ENCODE measurements at places on chromosomes 3 and 15. TPM values are rescaled to one million over a fixed set of nuclear protein-coding genes. Genes with fewer than 3 reads are reported as not detected.

GRCh38 chr3:66475386-66476020 lies 25.3 kb downstream of the LRIG1 start:
- peak overlapping the region; percentile 90 for H3K27ac ChIP-seq
- DNase-seq, result no peak
- H3K4me3 ChIP-seq, result no peak overlapping the region

DNA sequence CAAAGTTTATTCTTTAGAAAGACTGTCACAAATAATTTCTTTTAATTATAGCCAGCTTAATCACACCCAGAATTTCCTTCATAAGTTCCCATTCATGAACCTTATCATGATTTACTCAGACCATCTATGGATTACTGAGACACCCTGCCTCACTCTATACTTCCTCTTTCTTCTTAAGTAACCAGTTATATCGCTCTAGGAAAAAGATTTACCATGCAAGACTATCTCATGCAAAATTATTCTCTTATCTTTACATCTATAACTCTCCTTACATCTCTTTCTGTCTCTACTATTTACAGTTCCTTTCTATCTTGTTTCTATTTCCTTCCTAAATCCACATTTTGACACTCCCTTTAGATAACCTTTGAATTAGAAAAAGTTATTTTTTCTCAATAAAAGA lies 316.8 kb downstream of the POLQ start:
- H3K4me3 ChIP-seq, result no peak overlapping the region
- no peak overlapping the region for H3K27ac ChIP-seq
- no peaks in the 10 kb centered on the region for H3K4me1 ChIP-seq
- H3K36me3 ChIP-seq, result no peaks in the 10 kb centered on the region
- H3K27me3 ChIP-seq, result no peaks in the 10 kb centered on the region

DNA sequence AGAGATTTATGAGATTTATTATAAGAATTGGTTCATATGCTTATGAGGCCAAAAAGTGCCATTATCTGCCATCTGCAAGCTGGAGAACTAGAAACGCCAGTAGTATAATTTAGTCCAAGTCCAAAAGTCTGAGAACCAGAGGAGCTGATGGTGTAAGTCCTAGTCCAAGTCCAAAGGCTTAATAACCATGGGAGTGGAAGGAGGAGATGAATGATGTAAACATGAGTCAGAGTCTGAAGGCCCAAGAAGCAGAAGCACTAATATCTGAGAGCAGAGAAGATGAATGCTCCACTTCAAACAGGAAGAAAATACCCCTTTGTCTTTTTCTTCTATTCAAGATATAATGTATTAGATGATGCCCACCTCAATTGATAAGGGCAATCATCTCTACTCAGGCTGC lies 185.7 kb downstream of the CGGBP1 start:
- H3K27ac ChIP-seq, result no peak overlapping the region
- no peaks in the 10 kb centered on the region for H3K27me3 ChIP-seq
- no peak overlapping the region for H3K4me3 ChIP-seq
- no peak for DNase-seq
- no peaks in the 10 kb centered on the region for H3K36me3 ChIP-seq

DNA sequence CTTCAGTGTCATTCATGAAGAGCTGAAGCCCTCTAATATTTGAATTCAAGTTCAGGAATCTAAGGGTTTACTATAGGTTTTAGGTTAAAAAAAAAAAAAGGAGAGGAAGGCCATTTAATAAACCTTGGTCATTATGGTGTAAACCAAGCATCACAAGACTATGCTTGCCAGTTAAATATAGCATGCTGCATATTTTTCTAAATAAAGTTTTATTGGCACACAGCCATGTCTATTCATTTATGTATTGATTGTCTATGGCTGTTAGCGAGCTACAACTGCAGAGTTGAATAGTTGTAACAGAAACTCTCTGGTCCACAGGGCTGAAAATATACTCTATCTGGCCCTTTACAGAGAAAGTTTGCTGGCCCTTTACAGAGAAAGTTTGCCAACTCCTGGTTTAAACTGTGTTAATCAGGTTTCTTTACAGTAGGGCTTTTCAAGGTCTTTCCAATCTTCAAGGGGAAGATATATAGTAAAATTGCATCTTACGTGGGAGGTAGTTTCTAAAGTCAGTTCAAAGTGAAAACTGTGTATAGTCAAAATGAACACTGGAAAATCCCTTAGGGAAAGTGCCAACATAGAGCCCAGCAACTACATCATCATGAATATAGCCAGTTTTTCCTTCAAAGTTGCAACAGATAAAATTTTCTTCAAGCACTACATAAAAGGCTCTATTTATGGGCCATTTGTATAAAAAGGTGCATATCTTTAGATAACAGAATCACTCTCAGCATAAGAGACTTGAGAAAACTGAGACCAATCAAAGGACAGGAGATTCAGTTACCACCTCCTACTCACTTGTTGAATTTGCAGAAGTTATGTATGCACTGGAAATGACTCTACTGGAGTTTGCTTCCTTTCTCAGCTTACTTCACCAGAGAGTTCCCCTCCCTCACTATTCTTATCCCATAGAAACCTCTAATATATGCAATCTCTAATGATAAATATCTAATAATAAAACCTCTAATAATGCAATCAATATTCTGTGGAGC lies 49.7 kb upstream of the FRMD4B start:
- H3K4me1 ChIP-seq, result no peaks in the 10 kb centered on the region
- H3K36me3 ChIP-seq, result no peaks in the 10 kb centered on the region
- no peak for DNase-seq
- no peaks in the 10 kb centered on the region for H3K27me3 ChIP-seq
- no peak overlapping the region for H3K4me3 ChIP-seq
- H3K27ac ChIP-seq, result no peak overlapping the region

GRCh38 chr15:60444289-60444912 lies 34.5 kb downstream of the ICE2 start:
- H3K4me3 ChIP-seq, result no peak overlapping the region
- H3K27ac ChIP-seq, result no peak overlapping the region
- no peaks in the 10 kb centered on the region for H3K4me1 ChIP-seq

DNA sequence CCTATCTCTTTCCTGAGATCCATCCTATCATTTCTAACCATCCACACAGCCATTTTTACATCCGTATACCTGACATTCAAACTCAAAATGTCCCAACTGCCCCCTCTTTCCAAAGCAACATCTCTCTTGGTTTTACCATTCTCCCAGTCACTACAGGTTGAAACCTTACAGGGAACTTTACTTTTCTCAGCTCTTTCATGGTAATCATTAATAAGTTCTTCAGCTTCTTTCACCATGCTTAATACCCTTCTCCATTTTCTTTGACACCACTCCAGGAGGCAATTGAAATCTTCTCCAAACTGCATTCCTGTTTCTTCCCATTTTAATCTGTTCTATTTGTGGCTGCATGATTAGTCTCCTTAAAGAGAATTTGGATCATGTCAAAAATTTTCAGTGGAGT lies 352.5 kb downstream of the GAP43 start:
- no peaks in the 10 kb centered on the region for H3K4me1 ChIP-seq
- H3K4me3 ChIP-seq, result no peak overlapping the region
- no peaks in the 10 kb centered on the region for H3K36me3 ChIP-seq
- no peak for DNase-seq
- no peaks in the 10 kb centered on the region for H3K27me3 ChIP-seq
- no peak overlapping the region for H3K27ac ChIP-seq

DNA sequence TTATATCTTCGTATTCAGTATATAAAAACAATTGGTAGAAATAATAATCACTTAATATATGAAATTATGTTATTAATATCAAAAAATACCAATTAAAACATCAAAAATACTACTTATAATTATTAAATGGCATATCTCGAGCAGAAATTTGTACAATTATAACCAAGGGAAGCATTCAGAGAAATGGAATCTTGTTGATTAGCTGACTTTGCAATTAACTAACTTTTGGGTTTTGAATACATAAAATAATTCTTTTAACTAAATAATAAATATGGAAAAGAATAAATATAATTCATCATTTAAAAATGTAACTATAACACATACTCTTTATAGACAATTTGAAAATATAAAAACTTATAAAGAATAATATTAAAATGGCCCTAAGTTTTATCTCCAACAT lies 160.2 kb upstream of the LRRN1 start:
- H3K4me1 ChIP-seq, result no peaks in the 10 kb centered on the region
- no peak overlapping the region for H3K4me3 ChIP-seq
- H3K36me3 ChIP-seq, result no peaks in the 10 kb centered on the region
- DNase-seq, result no peak
- H3K27ac ChIP-seq, result no peak overlapping the region

DNA sequence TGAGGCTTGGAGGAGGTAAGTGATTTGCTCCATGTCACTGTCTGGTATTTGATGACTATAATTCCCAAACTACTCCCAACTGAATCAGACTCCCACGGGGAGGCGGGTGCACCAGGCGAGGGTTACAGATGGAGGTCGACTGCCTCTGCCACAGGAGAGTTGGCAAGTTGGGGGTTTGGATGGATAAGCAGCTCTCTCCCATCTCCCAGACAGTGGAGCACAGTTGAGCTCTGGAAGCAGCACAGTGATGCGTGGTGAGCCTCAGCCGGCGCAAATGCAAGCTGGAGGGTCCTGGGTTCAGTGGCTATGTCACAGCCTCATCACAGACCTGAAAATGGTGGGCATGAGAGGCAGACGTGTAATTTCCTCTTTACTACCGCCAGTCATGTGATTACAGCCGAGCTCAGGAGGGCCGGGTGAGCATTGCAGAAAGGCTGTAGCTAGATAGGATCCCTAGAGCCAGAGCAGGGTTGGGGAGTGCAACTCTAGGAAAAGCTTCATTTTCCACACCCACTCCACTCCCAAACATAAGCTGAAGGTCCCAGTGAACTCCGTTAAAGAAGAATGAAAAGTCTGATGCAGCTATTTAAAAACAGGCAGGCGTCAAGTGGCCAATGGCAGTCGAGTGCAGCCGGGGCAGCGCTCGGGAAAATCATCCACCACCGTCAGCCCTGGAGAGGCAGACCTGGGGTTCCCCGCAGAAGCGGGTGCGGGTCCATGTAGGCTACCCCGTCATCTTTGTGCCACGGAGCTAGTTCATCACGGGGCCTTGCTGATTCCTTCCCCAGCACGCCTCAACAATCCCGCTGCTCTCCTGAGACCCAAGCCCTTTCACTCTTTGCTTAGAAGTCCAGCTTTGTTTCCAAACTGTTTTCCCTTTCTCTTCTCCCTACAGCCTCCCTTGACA lies 33.3 kb upstream of the VPS8 start:
- H3K27ac ChIP-seq, result no peak overlapping the region
- peaks cover 14% of the 10 kb centered on the region for H3K27me3 ChIP-seq
- H3K4me3 ChIP-seq, result no peak overlapping the region

DNA sequence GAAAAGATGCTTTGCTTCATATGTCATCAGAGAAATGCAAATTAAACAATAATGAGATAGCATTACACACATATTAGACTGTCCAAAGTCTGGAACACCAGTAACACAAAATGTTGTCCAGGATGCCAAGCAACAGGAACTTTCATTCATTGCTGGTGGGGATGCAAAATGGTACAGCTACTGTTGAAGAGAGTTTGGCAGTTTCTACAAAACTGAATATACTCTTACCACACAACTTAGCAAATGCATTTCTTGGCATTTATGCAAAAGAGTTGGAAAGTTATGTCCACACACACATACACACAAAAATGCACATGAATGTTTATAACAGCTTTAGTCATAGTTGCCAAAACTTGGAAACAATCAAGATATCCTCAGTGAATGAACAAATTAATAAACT lies 195.2 kb upstream of the MME start:
- H3K4me1 ChIP-seq, result no peaks in the 10 kb centered on the region
- H3K36me3 ChIP-seq, result no peaks in the 10 kb centered on the region
- no peak overlapping the region for H3K27ac ChIP-seq
- no peak for DNase-seq
- H3K4me3 ChIP-seq, result no peak overlapping the region

DNA sequence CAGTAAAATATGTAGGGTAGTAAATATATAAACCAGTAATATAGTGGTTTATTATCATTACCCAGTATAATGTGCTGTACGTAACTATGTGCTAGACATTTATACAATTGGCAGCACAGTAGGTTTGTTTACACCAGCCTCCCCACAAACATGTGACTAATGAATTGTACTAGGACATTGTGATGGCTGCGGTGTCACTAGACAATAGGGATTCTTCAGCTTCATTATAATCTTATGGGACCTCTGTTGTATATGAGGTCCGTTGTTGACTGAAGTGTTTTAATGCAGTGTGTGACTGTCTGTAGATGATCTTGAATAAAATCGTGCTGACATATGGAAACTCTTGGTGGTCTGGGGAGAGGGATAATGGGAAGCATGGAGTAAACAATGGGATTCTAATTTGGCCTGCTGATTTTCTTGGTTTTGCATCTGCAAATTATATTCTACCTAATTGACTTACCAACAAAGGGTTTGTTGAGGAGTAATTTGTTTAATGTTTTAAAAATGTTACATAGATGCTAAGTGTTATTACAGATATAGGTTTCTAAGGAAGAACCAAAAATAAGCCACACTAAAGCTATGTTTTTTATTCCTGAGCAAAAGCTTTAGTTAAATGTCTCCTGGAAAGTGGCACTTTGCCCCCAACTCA lies 496.5 kb upstream of the TBL1XR1 start:
- no peaks in the 10 kb centered on the region for H3K36me3 ChIP-seq
- H3K4me1 ChIP-seq, result no peaks in the 10 kb centered on the region
- no peaks in the 10 kb centered on the region for H3K27me3 ChIP-seq

DNA sequence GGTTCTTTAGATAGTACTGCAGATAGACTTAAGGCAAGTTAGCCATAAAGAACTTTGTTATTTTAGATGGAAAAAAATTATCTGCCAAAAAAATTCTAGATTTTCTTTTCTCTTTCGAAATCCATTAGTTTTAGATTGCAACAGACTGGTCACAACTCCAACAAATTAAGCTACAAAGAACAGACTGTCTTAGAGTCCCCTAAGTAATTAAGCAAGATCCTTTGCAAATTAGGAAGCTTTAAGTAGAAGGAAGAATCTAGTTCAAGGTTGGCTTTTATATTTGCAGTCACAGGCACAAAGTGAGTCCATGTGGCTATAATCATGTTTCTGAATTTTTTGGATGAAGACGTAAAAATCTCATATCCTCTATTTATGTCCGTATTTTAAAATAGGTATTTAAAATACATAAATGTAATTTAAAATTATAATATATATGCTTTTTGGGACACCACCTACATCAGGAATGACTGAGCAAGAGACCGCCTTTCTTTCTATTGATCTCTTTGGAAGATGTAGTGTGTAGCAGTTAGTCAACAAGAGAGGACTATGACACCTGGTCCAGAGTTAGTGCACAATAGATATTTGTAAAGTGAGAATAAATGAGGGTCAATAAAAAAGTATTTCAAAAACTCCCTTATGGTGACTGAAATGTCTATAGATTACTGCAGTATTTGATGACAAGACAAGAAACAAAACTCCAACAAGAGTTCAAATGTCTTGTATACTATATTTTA lies 34.4 kb downstream of the TMEM45A start:
- no peak for DNase-seq
- H3K4me3 ChIP-seq, result no peak overlapping the region
- H3K27ac ChIP-seq, result no peak overlapping the region
- no peaks in the 10 kb centered on the region for H3K27me3 ChIP-seq
- peaks cover 23% of the 10 kb centered on the region for H3K4me1 ChIP-seq

- no peaks in the 10 kb centered on the region for H3K27me3 ChIP-seq
- DNase-seq, result no peak
- no peaks in the 10 kb centered on the region for H3K36me3 ChIP-seq
- no peaks in the 10 kb centered on the region for H3K4me1 ChIP-seq
Observed at GRCh38 chr3:156251424-156251823, 131.0 kb downstream of the KCNAB1 start.

SATB1 gene
- total RNA-seq, result 112 TPM

All from sigmoid colon (tissue), 7 donors.